ENCODE measurements at places on chromosomes 11 and 22.

GRCh38 chr11:82557274-82557673, 176.4 kb downstream of the FAM181B start:
- no peak for DNase-seq

GRCh38 chr11:61149624-61150615, 11.3 kb downstream of the VPS37C start:
- DNase-seq = no peak

DNA sequence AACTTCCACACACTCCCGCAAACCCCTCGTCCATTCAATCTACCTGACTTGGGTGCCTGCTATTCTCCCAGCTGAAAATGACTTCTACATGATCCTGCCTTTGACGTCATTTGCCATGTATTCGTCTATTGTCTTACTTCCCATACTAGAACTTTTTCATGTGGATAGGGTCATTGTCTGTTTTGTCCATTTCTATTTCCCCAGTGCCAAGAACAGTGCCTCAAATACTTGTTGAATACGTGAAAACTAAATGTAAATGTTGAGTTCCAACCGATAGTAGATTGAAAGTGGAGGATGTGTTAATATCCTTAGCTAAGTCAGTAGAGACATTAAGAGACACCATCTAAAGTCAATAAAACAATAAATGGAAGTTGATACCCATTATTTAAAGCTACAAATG, 935 bp downstream of the TRIM68 start:
- no peak for DNase-seq

DNA sequence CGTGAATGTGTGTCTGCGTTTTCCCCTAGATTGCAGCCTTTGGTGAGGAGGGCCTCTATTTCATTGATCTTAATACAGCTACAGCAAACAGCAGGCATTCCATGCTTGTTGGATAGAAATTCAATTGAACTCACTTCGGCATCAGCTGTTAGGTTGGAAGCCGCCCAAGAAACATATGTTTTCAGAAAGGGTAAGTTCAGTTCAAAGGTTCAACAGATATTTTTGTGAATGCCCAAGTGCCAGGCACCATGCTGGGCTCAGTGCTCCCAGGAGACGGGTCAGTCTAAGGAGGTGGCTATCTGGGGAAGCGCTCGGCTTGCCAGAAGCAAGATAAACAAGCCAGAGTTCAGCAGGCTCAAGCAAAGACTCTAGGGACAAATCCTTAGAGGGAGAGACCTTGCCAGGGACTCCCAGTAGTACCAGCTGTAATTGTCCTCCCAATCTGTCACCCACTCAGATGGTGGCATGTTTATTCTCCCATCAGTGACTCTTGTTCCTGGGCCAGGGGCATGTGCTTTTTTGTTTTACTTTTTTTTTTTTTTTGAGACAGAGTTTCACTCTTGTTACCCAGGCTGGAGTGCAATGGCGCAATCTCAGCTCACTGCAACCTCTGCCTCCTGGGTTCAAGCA, 64.5 kb upstream of the LARGE1 start:
- DNase-seq = no peak

GRCh38 chr22:23237201-23237798, 57.0 kb downstream of the BCR start:
- DNase-seq = no peak

DNA sequence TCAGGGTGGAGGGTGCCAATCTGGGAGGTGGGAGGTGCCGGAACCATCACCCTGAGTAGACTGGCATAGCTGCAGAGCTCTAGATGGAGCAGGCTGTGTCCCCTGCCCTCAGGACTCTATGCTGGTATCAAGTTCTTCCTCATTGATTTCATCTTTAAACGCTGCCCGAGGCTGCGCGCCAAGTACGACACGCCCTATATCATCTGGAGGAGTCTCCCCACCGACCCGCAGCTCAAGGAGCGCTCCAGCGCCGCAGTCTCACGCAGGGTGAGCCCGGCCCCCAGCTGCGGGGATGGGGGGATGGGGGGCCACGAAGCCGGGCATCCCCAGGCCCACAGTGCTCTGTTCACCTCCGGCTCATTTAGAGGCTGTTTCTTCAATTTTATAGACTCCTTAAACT, 52.5 kb downstream of the GRAMD4 start:
- no peak for DNase-seq

DNA sequence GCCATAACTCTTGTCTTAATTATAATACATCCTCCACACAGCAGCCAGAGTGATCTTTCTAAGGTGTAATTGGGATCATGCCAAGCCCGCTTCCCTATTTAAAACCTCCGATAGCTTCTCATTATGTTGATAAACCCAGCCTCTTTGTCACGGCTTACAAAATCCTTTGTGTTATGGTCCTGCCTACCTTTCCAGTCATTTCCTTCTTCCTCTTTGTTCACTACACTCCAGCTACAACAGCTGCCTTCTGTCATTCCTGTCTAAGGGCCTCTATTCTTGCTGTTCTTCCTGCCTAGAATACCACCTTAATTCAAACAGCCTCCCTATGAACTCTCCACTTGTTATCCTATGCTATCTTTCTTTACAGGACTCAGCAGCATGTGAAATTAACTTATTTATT, 70.6 kb upstream of the CAPRIN1 start:
- DNase-seq = no peak

DNA sequence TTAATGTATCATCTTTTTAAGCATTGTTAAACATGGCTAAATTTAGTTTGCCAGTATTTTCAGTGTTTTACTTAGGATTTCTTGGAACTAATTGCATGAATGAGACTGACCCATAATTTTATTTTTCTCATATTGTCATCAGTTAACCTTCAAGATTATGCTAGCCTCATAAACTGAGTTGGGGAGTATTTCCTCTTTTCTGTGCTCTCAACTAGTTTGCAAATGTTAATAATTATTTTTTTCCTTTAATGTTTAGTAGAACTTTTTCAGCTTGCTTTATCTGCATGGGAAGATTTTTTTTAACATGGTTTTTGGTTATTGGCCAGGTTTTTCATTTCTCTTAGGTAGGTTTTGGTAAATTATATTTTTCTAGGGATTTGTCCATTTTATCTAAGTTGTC, 235.4 kb upstream of the SESN3 start:
- no peak for DNase-seq

- peak; percentile 45 for DNase-seq
Observed at GRCh38 chr11:69075421-69076128, 26.8 kb downstream of the TPCN2 start.

- no peak for DNase-seq
Observed at GRCh38 chr22:38831166-38831945, 12.5 kb downstream of the NPTXR start.

DNA sequence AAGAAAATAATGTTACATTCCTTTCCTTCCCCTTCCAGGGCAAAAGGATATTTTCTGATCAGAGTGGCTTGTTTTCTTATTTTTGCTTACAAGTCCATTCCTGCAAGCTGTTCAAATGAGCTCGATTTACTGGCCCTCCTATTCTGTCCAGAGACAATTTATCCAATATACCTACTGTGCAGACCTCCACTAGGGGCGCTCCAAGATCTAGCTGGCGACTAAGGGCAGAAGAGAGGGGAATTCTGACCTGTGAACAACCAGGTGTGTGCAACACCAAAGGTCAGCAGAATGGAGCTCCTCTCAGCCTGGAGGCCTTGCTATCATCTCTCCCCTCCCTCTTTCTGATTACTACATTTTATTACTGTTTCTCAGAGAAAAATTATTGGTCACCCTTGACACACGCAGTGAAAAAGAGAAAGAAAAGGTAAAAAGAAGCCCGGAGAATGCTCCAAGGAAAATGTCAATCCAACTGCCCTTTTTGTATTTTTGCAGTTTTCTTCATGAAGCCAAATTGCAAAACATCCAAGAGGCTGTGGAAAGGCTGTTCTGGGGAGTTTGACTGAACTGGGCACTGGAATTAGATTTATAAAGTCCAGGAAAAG, 3.2 kb downstream of the SEZ6L start:
- no peak for DNase-seq

GRCh38 chr11:16981651-16982194, 32.5 kb downstream of the PLEKHA7 start:
- no peak for DNase-seq

DNA sequence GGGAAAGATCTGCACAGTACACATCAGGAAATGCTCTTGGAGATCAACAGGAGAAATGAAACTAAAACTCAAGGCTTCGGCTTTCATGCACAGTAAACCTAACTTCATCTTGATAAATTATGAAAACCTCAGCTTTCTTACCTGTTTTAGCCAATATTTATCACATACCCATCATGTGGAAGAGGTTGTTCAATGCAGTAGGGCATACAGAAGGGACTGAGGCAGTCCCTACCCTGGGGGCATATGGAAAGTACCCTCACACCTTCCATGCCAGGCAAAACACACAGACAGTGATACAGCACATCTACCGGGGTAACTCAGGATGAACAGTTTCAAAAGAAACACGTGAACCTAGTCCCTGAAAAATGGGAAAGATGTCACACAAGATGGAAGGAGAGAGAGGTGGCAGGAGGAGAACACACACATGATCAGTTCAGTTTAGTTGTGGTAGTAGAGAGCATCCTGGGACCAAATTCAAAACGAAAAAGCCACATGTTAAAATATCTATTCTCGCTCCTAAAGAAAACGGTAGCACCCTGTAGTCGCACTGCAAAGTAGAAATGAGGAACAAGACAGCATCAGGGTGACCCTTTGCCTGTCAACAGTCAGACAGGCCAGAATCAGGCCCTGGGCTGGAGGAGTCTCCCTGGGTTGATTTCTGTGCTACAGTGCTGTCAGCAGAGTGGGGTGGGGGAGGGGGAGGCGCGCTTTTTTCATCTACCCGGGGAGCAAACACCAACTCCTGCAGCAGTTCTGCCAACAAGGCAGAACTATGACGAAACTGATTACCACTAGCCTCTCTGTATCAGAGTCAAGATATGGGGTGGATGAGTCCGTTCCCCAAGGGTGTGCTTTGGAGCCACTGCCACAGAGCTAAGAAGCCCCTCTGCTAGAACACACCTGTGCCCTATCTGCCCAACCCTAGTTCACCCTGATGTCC, 1.3 kb downstream of the HIRA start:
- no peak for DNase-seq

DNA sequence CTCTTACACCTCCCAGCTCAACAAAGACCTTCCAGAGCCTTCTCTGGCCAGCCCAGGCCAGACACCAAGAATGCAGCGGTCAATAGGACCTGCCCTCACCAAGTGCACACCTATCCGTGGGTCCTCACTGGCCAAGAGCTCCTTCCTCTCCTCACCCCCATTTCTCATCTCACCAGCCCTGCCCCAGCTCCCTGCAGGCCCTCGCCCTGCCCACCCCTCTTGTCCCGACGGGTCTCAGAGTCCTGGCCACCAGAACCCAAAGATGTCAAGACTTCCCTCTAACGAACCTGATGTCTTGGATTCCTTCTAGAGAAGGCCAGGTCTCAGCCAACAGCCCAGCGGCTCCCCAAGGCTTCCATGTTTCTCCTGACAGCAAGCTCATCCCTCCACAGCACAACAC, 43.6 kb downstream of the IGF2 start:
- DNase-seq = no peak

Measured in amniotic stem cell (primary cell).